Motor neuron (in vitro differentiated cells): ENCODE measurements at places on chromosomes 5 and 9. TPM values are rescaled to one million over a fixed set of nuclear protein-coding genes. Genes with fewer than 3 reads are reported as not detected.

Gene FGF1
- total RNA-seq = 11.4 and 14.9 TPM in 2 replicates

Gene NDUFB6
- 43.5 and 43.8 TPM in 2 replicates for total RNA-seq

Gene DAPK1
- total RNA-seq = 451 and 466 TPM in 2 replicates

Gene PTGES
- 4.3 and 11.3 TPM in 2 replicates for total RNA-seq

Gene IQGAP2
- total RNA-seq = 8.4 and 8.9 TPM in 2 replicates

Gene PGM5
- 0.67 and 0.73 TPM in 2 replicates for total RNA-seq

DNA sequence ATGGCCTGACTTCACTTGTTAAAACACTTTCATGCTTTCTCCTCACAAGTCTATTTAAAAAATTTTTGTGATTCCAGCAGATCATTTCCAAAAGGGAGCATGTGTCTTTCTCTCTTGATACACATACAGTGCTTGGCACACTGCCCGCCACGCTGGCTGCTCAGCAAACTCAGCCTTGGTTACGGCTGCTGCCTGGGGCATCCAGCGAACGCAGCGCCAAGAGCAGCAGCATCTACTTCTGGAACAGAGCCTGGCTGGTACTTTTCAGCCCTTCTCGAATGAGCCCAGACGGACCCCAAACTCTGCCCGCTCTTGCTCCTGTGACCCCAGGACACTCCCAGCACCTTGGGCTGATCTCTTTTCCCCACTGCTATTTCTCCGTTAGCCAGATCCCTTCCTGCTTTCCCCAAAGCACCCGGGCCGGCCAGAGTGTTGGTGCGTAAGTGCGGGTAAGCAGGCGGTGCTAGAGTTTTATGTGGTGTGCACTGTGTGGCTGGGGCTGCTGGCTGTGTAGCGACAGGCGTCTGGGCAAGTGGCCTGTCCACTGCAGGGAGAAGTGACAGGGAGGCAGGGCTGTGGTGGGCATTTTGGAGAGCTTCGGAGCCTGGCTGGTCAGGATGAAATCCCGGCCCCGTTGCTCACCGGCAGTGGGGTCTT lies 73.2 kb downstream of the SH3PXD2B start:
- no peak for ATAC-seq

DNA sequence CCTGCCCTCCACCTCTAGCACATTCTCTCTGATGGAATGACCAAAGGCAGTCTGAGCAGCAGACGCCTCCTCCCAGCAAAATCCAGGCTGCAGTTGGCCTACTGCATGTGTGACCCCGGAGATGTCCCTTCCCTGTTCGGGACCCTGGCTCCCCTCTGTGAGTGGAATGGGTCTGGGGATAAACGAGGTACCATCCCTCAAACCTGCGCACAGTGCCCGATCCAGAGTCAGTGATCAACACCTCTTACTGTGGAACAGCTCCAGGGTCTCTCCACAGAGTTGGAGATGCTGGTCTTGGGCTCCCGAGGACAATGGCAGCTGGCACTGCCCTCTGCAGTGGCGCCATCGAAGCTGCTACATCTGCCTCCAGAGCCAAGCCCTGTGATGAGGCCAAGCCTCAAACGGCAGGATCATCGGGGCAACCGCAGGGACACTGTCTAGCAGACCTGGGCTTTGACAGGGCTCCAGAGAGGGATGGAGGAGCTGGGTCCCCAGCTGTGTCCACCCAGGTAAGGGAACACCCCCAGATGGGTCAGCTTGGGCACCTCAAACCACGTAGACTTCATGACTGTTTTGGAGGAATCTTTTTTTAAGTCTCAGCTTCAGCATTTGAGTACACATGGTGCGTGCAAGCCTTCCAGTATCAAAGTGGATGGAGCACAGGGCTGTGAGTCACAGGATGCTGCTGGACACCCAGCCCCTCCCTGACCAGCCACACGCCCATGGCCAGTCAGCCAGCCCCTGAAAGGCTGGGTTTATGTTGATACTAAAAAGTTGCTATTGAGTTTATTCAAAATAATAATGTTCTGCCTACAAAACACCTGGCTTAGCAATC lies 13.0 kb downstream of the MED10 start:
- peak; percentile 100 for ATAC-seq

DNA sequence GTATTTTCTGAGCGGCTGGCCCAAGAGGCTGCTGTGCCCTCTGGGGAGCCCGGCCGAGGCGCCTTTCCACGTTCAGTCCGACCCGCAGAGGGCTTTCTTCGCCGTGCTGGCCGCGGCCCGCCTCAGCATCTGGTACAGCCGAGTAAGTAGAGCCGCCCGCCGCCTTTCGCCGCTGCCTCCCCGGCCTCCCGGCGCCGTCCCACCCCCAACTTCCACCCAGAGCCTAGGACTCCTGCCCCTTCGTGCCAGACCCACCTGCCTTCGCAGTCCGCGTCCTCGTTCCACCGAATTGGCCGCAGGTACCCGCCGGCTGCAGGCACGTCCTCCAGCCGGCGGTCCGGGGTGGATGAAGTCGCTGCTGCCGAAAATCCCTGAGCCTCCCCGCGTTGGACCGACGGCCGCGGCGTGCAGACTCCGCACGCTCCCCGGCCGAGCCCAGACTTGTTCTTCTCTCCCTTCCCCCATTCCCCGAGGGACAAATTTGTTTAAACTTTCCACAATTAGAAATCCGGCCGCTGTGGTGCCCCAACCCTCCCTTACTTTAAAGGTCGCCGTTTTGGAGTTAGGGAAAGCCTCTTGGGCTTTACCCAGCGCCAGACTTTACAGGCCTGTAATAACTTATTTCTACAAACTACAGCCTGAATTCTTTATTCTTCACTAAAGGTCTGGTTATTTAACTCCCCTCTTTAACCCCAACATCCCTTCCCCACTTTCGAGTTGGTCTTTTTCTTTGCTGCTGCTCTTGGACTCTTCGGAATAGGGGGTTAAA lies 589 bp downstream of the RIC1 start:
- peak; percentile 15 for ATAC-seq

DNA sequence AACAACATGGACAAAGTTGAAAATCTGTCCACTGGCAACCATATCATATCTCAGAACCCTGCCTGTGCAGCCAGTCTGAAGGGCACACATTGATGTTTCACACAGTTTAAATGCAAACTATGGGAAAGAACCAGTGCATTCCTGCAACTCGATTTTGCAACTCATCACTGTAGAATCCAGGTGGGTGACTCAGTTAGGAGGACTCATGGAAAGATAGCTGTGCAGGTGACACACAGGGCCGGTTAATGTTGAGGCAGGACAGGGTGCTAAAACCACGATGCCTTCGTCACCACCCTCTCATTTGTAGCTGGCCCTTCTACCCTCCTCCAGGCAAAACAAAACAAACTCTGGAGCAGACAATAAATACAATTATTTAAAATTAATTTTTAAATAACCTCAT lies 62.8 kb downstream of the TLE1 start:
- ATAC-seq = peak; percentile 1

DNA sequence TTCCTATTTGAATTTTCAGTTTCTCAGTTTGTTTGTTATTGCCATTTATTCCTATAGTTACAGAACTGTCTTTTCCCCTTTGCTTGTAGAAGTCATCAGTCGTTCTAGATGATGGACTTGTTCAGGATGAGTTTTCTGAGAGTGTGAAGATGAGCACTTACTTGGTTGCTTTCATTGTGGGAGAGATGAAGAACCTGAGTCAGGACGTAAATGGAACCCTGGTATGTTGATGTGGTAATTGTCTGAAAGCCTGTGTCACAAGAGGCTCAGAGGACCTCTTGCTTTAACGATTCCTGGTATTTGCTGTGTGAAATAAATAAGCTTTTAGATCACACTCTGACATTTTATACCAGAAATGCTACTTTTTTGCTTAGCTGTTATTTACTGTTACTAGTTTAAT lies 50.6 kb downstream of the LNPEP start:
- ATAC-seq = no peak

DNA sequence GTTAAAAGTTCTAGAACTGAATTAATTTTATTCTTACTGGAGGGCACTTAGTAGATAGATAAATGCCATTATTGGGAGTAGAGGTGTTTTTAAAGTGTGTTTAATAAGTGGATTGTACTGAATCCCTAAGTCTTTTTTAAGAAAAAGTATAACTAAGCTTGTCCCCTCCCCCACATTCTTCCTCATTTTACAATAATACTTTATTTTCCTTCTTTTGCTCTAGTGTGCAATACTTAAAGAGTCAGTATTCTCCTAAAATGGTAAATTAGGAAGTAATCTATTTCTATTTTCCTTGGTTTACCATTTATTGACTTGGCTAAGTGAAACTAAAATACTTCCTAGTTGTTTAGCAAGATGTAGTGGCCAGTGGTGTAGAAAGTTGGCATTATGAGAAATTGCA lies 11.6 kb downstream of the UBLCP1 start:
- no peak for ATAC-seq

- ATAC-seq = no peak
These were observed 116.3 kb downstream of the PTTG1 start for GRCh38 chr5:160537940-160538339.

- no peak for ATAC-seq
These were observed 24.4 kb upstream of the LMX1B start for GRCh38 chr9:126589349-126589748.
